CD4-positive, alpha-beta T cell treated with Interleukin-10 for 1 hour (primary cell): ENCODE measurements at places on chromosomes 7 and 10.

- DNase-seq, result peak; percentile 30
Measured at GRCh38 chr7:103447073-103447960, 1.3 kb upstream of the SLC26A5 start.

- DNase-seq, result no peak
Measured at GRCh38 chr7:116439841-116440549, 59.5 kb upstream of the CAV2 start.

GRCh38 chr7:71229699-71230098 lies 97.8 kb downstream of the GALNT17 start:
- no peak for DNase-seq

- no peak for DNase-seq
Measured at GRCh38 chr10:45058992-45059561, 58.4 kb downstream of the ZNF22 start.

GRCh38 chr10:51960494-51960895 lies 261.1 kb upstream of the CSTF2T start:
- peak; percentile 39 for DNase-seq

GRCh38 chr7:156334636-156335035 lies 305.9 kb upstream of the RNF32 start:
- no peak for DNase-seq

DNA sequence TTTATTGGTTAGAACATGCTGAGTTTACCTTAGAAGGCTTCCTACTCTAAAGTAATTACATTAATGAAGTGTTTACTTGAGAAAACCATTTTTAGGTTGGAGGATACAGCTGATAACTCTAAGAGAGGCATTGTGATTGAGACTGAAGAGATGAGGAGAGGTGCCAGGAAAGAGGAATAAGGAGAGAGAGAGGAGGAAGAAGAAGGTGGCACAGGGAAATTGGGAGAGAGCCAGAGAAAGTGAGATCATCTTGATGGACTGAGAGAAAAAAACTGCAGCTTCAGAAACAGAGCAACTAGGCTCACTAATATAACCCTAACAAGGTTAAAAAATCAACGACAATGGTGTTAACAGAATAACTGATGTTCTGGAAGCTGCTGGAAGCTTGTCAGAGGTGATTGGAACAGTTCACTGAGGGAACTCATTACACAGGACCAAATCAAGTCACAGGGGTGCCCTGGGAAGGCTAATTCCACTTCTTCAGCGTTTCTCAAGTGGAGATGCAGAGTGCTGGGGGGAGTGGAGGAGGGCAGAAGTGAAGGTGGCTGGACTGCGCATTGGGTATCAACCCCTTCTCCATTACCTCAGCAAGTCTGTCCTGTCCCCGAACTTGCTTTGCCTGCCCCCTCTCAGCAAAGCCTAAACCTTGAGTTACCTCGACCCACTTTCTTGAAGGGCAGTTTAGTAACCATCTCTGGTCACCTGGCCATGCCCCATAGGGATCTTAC lies 6.9 kb upstream of the SORBS1 start:
- no peak for DNase-seq

DNA sequence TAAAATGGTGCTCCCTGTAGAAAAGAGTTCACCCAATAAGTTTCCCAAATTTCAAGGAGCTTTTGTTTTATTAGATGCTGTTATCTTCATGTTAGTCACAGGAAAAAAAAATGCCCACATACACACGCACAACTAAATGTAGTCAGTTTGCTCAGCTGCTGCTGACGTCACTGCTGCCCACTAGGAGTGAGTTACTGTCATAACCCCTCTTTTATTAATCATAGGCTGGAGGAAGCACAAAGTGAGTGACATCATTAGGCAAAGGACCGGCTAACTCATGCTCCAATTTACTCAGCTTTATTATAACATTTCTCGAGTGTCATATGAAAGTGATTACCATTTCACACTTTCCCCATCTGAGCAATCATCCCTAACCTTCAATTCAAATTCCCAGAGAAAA lies 6.7 kb upstream of the INHBA start:
- DNase-seq, result no peak

- no peak for DNase-seq
Measured at GRCh38 chr7:55170335-55171069, 151.7 kb downstream of the EGFR start.

- DNase-seq, result no peak
Measured at GRCh38 chr10:84204122-84204521, 9.8 kb downstream of the CDHR1 start.

DNA sequence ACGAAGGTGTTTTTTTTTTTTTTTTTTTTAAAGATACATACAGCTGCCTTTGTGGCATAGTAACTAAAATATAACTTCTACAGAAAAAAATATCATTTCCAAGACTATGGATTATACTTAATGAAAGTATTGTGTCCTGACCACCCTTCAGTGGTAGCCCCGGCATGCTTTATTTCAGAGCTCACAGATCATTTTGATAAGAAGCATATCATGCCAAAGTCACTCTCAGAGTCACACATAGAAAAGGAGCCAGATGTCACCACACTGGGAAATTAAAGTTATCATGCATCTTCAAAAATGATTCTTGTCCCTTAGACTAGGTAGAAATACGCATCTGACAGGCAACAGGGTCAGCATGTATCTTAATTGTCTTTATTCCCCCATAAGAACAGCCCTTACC lies 3.0 kb downstream of the ADARB2 start:
- no peak for DNase-seq

- DNase-seq, result peak; percentile 56
Measured at GRCh38 chr7:114931656-114932011, 9.7 kb downstream of the MDFIC start.

DNA sequence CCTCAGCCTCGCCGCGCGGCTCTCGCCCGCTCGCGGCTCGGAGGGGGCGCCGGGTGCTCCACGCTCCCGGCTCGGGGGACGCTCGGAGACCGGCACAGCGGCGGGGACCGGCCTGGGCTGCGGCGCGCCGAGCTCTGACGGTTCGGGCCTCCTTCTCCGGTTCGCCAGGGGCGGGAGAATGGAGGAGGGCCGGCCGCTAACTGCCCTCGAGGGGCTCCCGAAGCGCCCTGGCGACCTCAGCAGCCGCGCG lies 232 bp upstream of the GRID1 start:
- no peak for DNase-seq

GRCh38 chr7:36871863-36872262 lies 147.6 kb upstream of the AOAH start:
- peak; percentile 24 for DNase-seq

GRCh38 chr7:123552641-123553040 lies 5.0 kb downstream of the NDUFA5 start:
- no peak for DNase-seq

- no peak for DNase-seq
Measured at GRCh38 chr10:78437407-78437768, 403.7 kb downstream of the RPS24 start.

DNA sequence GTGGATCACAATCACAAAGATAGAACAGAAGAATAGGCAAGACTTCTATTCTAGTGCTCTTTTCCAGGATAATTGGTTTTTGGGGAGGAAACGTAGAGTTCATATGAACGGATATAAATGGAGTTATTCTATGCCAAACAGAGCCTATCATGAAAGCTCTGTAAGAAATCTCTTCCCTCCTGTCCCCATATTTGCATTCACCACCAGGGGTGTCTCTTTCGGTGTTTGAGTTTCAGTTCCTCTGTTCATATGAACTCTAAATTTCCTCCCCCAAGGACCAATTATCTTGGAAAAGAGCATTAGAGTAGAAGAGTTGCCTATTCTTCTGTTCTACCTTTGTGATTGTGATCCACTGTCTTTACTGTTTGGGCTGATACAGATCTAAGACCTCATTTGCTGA lies 48.3 kb upstream of the CDC14C start:
- no peak for DNase-seq

DNA sequence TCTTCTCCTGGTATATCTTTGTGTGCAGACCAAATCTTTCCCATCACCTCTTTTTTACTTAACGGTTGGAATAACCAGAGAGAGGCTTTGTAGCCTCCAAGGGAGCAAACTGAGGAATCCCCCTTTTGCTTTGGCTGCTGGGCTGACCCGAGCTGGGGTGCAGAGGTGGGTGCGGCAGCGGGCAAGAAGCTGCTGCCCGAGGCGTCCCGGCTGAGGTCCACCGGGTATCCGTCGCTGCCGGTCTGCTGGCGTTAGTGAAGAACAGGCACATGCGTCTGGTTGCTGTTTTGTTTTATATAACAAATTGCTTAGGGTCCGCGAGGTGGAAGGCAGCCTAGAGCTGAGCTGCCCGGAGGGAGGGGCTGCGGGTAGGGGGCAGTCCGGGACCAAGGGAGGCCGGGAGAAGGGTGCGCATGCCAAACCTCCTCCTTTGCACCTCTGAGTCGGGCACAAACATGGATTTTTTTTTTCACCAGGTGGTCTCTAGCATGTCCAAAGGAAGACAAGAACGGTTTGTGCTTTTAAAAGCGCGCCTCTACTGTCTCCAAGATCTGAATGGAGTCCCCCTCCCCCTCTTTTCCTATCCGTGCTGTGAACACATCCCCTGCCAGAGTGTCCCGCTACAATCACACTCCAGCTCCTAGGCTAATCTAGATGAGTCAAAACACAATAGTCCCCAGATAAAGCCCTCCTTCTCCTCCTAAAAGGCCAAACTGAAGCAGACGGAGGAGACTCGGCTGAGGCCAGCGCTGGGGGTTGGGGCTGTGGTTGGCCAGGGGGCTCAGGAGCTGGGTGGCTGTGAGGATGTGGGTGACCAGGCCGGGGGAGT lies 6.8 kb upstream of the GATA3 start:
- no peak for DNase-seq

- no peak for DNase-seq
Measured at GRCh38 chr10:118041316-118041715, 5.4 kb downstream of the RAB11FIP2 start.

- DNase-seq, result no peak
Measured at GRCh38 chr7:47474211-47474936, 107.5 kb downstream of the TNS3 start.

DNA sequence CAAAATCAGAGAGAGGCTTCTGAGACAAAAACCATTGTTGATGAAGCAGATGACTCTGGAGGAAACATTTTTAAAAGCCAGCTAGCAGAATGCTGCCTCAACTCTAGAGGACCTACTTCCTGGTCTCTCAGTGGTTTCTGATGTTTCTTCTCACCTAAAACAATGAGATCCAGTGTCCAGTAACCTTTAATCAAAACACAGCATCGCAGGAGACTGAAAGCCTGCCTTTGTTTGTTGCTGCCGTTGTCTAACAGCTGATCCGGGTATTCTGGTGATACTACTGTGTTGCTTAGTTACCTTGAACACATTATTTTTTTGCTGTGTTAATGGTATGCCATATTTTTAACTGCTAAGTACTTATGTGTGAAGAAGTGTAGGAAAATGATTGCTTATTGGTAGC lies 70.9 kb downstream of the WIPF3 start:
- no peak for DNase-seq

DNA sequence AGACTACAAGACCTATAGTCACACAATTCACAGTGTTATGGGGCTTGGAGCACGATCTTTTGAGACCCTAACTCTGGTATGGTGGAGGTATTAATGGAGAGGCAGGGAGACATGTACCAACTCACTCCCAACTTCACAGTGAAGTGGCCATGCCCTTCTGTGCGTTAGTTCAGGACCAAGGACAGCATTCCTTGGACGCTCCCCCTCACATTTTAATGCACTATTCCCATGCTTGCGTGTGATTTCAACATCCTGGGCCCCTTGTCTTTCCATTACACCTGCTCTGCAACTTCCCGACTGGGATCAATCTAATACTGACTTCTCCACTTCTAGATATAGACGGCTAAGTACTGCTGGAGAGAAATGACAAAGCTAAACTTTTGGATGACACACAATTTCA lies 72.7 kb downstream of the PLCE1 start:
- DNase-seq, result no peak

GRCh38 chr10:84263716-84264115 lies 18.9 kb downstream of the RGR start:
- DNase-seq, result no peak

DNA sequence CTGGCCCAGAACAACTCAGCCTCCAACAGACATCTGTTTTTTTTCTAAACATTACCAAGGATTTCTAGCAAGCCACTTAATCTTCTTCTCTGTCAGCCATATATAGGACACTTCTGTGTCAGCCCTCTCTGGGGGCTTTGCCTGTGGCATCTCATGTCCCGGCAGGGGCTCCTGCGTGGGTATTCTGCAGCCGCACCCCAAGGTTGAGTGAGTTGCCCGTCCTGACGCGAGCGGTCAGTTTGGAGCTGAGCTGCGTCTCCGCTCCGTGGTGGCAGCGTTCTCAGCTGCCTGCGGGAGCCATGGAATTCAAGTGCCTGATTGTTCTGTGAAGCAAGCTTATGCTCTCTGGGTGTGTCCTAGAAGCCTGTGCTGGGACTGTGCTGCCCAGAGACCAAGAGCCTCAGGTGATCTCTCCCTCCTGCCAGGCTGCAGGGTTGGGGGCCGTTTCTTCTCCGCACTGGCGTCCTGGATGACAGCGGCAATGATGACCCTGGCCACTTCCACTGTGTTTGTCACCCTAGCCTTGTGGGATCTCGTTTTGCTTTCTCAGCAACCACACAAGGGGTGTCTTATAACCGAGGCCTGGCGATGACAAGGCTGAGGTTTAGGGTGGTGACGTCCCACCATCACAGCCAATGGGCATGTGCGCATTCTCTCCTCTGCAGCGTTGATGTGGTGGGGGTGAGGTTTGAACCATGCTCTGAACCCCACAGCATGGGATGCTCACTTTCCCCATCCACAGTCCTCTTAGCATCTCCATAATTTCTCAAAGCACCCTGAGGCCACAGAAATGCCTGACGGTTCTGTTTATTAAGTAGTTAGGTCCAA lies 612.6 kb upstream of the FOXK1 start:
- no peak for DNase-seq

DNA sequence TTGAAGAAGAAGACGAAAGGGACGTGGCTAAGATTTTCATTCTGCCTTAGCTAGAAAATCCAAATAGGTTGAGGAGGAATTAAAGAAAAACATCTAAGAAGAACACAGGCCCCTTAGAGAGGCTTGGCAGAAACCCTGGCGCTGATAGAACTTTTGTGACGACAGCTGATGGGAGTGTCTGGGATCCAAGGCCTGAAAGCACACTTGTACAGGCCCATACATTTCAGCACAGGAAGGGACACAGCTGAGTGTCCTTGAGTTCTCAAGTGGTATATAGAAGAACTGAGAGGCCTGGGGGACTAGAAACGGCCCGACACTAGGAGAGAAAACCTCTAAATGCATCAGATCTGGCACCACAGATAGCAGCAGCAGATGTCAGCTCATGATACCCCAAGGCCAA lies 39.5 kb downstream of the PRPS1L1 start:
- no peak for DNase-seq

- DNase-seq, result no peak
Measured at GRCh38 chr10:77180104-77180503, 457.5 kb downstream of the KCNMA1 start.
